ENCODE measurements at places on chromosomes 4 and X.

- peak; percentile 64 for DNase-seq
These were observed 2.1 kb upstream of the SRPK3 start for GRCh38 chrX:153778684-153779101.

DNA sequence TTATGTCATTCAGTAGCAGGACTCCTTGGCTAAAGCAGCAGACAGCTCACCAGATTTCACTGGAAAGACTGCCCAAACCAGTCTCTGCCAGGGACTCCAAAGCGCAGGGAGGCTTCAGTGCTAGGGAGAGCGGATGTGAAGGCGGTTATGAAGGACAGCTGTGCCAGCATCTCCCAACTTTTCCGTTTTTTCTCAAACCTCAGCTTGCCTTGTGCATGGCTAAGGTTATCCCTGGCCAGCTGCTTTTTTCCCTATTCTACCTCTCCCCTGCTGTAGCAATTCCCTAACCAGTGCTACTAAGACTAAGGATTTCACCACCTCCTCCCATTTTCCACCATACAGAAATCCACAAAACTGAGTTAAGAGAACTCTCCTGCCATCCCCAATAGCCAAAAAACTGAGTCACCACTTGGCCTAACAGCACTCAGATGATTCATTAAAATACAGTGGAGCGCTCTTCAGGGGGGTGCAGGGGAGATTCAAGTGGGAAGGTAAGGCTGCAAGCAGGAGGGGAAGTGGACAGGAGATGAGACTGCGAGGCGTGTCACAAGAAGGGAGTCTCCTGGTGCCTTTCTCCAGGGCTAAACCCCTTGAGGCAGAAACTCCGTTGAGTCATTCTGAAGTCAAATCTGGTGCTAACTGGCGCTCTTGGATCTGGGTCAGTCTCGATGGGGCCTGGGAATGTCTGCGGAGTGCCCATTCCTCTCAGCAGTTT, 90.7 kb downstream of the PALLD start:
- DNase-seq = no peak

GRCh38 chr4:137632842-137633241, 100.5 kb upstream of the PCDH18 start:
- DNase-seq = no peak

DNA sequence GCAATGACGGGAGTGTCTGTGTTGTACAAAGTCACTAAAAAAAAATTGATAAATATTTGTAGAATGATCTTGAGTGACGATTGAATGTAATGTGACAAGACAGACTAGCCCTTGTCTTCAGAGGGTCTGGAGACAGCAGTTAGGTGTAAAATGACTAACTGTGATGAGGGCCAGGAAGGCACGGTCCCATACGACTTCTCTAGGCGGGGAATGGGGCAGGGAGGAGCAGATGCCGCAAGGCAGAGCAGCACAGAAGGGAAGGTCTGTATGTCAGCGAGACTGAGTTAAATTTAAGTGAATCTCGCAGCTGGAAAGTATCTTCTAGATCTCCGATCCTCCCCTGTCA, 405 bp downstream of the CENPE start:
- no peak for DNase-seq

- DNase-seq = no peak
These were observed 220.7 kb upstream of the GPC4 start for GRCh38 chrX:133636009-133636408.

GRCh38 chr4:14841801-14842768, 160.2 kb upstream of the CPEB2 start:
- DNase-seq = no peak

DNA sequence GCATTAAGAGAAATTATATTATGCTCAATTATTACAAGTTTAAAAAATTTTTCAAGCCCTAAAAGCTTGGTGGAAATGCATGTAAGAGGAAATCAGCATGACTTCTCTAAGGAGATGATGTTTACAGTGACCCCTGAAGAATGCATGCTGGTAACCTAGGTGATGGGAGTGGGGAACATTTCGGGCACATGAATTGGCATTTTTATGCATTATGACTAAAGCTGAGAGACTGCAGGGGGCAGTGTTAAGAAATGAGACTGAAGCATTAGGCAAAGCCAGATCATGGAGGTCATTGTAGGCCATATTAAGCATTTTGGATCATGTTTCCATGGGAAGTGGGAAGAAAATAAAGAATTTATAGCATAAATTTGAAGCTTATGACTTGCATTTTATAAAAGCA, 421.3 kb downstream of the FAT4 start:
- DNase-seq = no peak

DNA sequence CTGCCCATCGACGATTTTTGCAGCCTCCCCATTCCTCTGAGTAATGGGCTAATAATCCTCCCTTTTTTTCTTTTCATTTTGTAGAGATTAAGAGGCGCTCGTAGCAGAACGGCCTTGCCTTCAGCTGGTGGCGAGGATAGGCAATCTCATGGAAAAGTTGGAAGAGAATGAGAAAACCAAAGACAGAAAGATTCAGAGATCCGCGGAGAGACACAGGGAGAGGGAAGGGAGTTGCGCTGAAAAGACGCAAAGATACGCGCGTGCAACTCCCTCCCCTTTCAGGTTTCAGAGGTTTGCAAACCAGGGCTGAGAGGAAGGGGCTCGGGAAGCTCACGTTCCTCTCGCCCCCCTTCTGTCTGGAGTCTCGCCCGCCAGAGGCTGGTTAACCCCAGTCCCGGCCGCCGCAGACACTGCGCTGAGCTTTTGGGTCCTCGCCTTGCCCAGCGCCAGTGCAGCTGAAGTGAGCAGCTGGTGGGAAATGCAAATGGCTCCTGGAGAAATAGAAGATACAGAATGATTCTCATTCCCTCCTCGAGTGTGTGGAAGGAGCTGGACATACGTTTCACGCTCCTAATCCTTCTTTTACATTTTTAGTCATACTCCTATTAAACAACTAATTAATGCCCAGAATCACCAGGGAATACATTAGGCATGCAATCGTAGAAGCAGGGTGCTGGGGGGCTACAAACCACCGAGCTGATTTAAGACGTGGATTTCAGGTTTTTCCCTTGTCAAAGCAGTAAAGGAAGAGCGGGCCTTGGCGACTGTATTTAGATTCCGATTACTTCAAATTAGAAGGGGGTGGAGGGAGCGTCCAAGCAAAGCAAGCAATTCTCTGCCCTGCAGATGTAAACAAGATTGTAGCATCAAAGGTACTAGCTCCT, 16.6 kb upstream of the PITX2 start:
- DNase-seq = peak; percentile 2

GRCh38 chr4:18394656-18395055, 373.1 kb upstream of the LCORL start:
- no peak for DNase-seq

- no peak for DNase-seq
These were observed 83.9 kb upstream of the FAM9B start for GRCh38 chrX:9117851-9118250.

All from HuH-7.5 (cell line).